Activated T-cell treated with anti-CD3 and anti-CD28 coated beads, Interleukin-2, amount 50 U/mL, for 72 hours (primary cell): ENCODE measurements at places on chromosomes 2 and 18. TPM values are rescaled to one million over a fixed set of nuclear protein-coding genes. Genes with fewer than 3 reads are reported as not detected.

Gene ACMSD
- not detected for total RNA-seq

Gene TXNDC2
- not detected for total RNA-seq

Gene ALKAL2
- 0.60 TPM for total RNA-seq

Gene ROCK1
- total RNA-seq, result 62.5 TPM

Gene SLC5A7
- not detected for total RNA-seq

Gene MYO3B
- 3.8 TPM for total RNA-seq

Gene ABCB11
- total RNA-seq, result not detected

- no peak for DNase-seq
These were observed 5.9 kb downstream of the SCYGR4 start for GRCh38 chr2:227623226-227623625.

- DNase-seq, result no peak
These were observed 75.7 kb upstream of the RAB6C start for GRCh38 chr2:129903586-129904425.

DNA sequence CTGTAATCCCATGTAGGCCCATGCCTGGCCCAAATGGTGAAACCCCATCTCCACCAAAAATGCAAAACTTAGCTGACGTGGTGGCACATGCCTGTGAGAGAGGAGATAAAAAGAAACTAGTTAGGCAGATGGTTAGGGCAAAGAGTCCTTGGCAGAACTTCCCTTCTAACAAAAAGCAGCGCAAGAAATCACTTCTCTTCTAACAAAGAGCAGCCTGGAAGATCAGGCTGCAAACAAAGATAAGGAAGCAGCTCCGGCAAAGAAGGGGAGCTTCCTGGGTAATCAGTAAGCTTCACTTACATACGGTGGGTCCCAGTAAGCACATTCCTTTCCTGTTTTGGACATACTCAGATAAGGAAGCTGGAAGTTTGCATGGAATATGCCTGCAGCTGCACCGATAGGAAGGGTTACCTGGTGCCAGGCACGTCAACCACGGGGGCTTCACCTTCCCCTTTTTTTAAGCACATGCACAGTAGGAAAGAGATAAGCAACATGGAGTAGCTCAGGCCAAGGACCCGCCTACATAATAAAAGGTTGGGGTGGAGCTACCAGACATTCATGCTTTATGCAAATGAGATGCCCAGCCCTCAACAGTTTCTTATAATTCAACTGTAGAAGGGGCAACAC, 61.0 kb upstream of the SLC25A52 start:
- DNase-seq, result no peak

DNA sequence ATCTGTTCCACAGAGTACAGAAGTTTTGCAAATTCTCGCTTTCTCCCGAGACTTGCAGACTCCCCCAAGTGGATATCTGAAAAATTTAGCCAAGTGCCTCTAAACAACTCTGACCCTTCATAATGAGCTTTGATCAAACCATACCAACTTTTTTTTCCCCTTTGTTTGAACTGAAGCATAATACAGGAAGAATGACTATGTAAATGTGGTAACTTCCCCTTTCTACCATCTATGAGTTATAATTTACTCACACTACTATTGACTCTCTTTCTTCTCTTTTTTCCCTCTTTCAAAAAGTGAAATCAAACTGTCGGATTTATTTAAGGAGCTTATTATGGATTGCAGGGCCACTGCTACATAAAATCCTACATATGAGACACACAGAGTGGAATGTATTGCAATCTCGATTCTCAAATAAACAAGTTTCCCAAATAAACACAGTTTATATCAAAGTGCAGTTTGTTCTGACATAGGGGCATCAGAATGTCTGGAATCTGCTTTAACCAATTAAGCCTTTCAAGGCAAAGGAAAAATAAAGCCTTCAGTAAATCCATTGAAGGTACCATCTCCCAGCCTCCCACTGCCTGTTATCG, 1.4 kb upstream of the ZNF804A start:
- no peak for DNase-seq

DNA sequence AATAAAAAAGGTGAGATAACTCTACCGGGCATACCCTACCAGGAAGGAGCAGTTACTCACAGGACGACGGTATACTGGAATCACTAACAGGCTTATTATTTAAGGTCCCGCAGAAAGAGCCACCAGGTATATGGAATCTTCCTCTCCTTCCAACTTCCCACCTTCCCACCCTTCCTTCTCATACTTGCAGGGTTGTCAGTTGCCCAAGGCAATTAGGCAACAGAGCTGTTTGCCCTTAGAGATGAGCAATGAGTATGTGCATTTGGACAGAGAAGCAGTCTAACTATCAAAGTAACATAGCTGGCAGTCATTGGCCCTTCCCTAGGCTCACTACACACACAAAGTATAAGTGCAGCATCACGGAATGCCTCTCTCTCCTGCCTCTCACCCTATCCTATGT, 32.1 kb upstream of the EVA1A start:
- no peak for DNase-seq

DNA sequence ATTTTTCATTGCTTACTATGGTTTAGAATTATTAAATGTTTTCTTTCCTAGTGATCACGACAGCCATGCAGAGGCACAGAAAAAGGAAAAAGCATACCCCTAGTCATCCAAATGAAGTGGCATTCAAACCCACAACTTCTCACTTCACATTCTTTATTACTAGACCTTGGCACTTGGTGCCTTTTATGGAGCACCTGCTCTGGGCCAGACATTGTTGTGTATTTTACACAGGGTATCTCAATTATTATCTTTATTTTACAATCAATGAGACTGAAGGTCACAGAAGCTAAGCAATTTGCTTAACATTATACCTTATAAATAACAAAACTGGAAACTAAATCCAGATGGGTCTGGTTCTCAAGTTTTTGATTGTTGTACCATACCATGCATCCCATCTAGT, 235.3 kb downstream of the LRATD1 start:
- DNase-seq, result no peak

- DNase-seq, result no peak
These were observed 2.0 kb downstream of the IGFBP2 start for GRCh38 chr2:216635171-216635570.

- DNase-seq, result no peak
These were observed 68.1 kb upstream of the ZNF804A start for GRCh38 chr2:184530239-184530638.

GRCh38 chr2:219551441-219552381, 7.9 kb downstream of the TMEM198 start:
- DNase-seq, result no peak

- DNase-seq, result no peak
These were observed 42.2 kb upstream of the ARHGAP15 start for GRCh38 chr2:143087033-143087432.

DNA sequence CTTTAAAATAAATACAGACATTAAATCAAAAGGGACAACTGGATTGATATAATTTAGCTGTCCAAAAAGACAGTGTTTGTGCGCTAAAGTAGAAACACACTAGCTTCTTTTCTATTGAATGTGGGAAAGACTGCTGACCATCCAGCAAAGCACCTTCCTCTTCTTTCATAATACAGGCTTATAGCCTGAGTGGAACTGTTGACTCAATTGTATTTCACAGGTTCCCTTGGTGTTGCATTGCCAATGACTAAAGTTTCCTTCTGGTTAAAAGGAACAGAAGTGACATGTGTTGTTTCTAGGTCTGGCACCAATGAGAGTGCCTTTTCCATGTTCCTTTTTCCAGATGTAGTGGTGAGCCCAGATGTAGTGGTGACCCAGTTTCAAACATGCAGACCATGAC, 412.3 kb downstream of the RNF144A start:
- no peak for DNase-seq

GRCh38 chr18:23809415-23809814, 120.2 kb downstream of the LAMA3 start:
- DNase-seq, result no peak

DNA sequence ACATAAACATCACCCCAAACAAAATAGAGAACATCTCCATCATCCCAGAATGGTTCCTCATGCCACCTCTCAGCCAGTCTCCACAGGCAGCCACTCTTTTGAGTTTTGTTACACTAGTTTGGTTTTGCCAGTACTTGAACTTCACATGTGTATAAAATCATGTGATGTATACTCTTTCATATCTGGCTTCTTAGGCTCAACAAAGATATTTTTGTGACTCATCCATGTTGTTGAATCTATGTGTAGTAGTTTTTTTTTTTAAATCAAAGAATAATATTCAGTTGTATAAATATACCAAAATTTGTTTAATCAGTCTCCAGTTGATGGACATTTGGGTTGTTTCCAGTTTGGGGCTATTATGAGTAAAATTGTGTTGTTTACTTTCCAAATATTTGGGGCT, 75.9 kb downstream of the PMS1 start:
- DNase-seq, result no peak

DNA sequence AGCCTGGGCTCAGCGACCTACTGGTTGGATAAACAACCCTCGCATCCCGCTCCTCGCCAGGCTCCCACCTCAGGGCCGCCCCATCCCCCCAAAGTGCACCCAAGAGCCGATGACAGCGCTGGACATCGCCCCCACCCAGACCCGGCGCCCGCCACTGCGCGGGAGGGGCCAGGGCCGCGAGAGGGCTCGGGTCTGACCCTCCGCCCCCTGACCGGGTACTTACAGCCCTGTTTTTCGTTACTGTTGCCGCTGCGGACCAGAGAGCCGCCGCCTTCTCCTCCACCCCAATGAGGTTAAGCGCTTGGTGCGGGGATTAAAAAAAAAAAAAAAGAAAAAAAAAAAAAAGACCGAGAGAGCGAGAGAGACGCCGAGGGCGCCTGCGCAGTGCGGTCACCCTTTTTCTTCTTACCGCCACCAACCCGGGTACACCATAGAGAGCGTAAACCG, at the start of gene CLASP1:
Gene CLASP1 (minus strand): TSS at position 314 of the 447 bp plus-strand sequence. CDS start 43,567 bp downstream, outside the sequence.
- no peak for DNase-seq

DNA sequence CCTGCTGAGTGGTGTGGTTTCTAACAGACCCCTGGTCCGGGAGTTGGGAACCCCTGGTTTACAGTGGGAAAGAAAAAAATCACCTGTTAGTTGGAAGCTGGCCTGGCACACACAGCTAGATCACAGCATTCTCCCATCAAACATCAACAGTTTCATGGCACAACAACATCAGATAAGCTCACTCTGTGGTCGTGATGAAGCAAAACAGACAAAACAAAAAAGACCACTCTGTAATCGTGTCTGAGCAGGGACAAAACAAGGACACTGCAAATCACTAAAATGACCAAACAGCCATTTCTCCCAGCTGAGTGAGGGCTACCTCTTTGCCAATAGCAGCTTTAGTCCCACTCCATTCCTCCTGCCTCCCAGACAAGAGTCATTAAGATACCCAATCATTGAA, 9.0 kb upstream of the IMPACT start:
- DNase-seq, result no peak

- no peak for DNase-seq
These were observed 44.4 kb upstream of the TANK start for GRCh38 chr2:161115605-161116380.
